ENCODE measurements at places on chromosomes 1 and 21.

DNA sequence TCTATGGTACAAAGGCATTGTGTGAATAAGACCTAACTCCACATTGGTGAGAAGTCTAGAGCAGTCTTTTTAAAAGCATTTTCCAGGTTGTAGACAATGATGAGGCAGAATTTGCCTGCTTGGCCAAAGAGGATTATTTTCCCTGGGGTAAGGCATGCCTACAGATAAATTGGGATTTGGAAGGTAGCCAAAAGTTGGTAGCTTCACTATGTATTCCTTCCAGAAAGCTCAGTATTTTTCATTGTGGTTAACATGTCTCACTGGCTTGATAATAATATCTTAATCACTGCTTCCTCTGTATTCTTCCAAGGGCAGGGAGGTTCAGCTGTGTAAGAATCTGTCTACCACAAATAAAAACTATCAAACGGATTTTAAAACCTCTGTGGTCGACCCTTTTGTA is 590.8 kb upstream of the PRMT6 start:
- DNase-seq = no peak

DNA sequence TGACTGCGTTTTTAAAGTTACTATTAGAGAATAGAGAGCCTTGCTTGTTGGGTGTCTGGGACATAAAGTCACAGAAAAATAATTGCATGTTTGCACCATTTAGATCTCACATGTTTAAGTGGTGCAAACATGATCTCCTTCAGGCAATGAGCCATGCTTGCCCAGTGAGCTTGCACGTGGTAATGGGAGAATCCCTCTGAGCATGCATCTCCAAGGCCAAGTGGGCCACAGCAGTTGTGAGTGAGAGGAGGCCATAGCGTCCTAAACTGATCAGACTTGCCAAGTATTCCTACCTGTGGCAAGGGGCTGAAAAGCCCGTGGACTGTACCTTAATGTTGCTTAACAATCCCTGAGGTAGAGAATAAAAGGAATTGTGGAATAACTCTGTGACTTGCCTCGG is 158.3 kb downstream of the PLA2G4A start:
- no peak for DNase-seq

DNA sequence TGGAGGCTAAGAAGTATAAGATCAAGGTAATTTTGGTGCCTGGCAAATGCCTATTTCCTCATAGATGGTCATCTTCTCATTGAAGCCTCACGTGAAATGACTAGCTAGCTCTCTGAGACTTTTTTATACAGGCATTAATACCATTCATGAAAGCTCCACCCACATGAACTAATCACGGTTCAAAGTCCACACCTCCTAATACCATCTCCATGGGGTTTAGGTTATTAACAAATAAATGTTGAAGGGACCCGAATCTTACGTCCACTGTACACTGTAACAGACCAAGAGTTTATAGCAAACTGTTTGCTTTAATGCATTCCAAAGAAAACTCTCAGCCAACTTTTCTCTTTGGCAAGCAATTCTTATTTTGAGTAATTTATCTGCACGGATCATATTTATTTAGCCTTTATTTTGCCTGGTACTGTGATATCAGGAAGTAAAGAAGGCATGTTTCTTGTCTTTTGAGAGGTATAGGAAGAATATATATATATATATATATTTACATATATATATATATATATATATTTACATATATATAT is 296.1 kb upstream of the LRRC7 start:
- DNase-seq = no peak

DNA sequence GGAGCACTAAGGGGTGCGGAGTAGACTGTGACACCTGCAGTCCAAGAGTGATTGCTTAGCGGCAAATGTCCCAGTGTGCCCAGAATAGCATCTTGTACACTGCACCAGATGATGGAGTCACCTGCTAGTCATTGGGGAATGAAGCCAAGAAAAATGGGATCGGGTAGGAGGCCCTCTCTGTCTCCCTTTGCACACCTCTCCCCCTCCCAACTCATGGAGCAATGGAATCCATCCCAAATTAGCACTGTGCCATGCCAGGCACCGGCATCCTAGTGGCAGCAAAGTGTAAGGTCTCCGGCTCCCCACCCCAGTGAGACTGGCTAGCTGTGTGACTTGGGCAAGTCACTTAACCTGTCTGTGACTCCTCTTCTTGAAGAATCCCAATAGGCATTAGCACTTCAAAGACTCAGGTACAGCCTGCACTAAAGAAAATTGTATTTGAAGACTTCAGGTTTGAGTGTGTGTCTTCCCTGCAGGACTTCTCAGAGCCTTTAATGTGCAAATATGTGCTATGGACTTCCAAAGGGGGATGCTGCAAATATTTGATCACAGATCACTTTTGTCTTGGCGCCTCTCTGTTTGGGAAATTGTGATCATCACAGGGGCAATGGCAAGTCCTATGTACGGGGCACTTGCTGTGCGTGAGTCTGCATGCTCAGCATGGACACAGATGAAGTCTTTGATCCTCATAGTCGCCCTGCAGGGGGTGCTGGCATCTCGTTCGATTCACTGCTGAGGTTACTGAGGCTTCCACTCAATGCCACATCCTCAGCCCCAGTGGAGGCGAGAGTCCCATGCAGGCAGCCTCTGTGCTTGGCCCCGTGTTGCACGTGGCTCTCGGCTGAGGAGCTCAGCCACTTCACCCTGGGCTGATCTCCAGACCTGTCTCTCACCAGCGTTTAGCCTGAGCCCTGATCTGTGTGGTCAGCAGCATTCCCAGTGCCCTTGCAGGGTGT is 272.9 kb upstream of the C1orf174 start:
- no peak for DNase-seq

DNA sequence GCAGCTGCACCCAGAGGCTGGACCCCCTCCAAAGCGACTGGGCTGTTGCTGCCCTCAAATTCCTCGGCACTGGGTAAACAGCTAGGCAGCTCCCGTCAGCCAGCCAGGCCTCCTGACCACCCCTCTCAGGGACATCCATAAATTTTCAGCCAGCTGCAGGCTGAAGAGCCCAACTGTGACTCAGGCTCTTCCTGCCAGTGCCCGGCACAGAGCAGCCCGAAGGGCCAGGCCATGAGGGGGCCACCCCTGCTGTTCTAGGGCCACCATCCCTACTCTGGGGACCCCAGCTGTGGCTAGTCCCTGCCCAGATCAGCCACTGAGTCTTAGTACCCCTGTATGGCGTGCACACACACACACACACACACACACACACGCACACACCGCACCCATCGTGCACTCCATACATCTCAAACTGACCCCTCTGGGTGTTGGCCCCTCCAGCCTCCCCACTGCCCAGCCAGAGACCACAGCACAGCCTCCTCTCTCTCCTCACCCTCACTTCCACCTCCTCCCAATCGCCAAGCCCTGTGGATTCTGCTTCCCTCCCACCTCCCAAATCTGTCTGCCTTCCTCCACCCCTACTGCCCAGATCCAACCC is 6.2 kb upstream of the LAPTM5 start:
- DNase-seq = no peak

DNA sequence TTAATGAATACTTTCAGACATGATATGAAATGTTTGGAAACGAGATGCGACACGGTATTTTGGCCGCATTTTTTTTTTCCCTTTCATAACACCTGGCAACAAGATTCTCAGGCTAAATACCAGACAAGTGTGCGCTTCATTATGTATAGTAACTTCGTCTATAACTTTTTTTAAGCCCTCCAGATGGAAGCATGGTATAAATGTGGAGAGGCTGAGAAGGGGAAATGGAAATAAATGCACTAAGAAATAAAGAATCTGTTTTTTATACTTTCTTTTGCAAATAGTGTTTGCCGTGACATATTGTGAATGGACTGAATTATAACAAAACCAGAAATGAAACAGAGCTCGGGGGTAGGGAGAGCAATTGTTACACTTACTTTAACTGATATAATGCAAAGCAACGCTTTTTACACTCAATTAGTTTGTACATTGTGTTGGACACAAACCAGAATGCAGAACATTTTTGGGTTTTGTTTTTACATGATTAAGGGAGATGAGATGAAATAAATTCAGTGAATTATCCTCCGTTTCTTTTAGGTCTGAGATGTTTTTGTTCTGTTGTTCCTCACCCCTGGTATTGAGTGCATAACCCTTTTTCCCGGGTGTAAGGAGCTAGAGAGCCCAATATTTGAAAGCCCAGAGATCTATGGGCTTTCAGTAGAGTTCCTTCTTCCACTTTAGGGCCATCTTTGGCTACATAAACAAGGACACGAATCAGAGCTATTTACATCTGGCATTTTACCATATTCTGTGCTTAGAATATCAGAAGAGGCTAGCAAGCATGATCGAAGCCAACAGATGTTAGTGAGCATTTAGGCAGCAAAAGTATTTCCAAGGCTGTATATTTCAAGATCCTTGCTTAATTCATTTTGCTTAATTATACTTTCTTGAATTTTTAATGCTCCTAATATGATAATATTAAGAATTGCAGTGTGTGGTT is 478.0 kb downstream of the CAMTA1 start:
- no peak for DNase-seq

DNA sequence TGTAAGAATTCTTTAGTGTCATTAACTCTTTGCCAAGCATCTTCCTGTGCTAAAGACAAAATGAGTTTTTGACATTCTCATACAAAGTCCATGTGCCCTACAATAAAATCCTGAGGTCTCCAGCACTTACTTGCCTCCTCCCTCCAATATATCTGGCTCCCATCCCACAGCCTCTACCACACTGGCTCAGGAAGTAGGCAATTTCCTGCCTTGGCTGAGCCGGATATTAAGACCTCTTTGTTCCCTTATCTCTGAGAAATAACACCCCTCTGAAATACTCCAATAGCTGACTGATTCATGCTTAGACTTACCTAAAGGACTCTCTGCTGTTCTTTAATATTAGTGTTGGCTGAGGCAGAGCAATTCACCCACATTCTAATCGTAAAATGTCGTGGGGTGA is 37.6 kb upstream of the GORAB start:
- DNase-seq = no peak

- no peak for DNase-seq
Measured at GRCh38 chr1:53895421-53895820, 1.4 kb downstream of the DIO1 start.
